ENCODE measurements at places on chromosomes 4 and X. TPM values are rescaled to one million over a fixed set of nuclear protein-coding genes. Genes with fewer than 3 reads are reported as not detected.
A peak's percentile ranks its signal among the peaks of the same experiment; 100 is the strongest.

DNA sequence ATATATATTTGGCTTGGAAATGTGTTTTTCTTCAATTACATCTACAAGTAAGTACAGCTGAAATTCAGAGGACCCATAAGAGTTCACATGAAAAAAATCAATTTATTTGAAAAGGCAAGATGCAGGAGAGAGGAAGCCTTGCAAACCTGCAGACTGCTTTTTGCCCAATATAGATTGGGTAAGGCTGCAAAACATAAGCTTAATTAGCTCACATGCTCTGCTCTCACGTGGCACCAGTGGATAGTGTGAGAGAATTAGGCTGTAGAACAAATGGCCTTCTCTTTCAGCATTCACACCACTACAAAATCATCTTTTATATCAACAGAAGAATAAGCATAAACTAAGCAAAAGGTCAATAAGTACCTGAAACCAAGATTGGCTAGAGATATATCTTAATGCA, 26.1 kb downstream of the NUDT6 start:
- no peak for DNase-seq

- DNase-seq: no peak
Observed at GRCh38 chr4:164894702-164895101, 17.7 kb downstream of the APELA start.

DNA sequence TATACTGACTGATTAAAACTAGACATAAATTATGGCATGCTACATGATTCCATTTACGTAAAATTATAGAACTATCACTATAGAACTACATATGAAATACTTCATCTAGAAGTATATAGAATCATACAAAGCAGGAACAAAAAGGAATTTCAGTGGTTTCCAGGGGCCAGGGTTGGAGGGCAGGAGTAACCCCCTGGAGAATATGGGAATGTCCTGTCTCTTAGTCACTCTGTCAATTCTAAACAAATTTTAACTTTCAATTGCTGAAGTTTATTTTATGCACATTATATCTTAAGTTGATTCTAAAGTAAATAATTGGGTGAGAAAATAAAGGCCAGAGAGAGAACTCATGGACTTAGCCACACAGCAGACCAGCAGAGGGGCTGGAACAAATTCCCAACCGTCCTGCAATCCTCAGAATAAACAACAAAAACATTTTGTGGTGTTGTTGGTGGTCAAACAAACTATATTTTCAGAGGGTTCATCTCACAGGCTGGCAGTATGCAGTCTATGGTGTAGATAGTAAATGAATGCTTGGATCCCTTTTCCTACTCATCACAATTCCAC, 476.9 kb upstream of the SLIT2 start:
- DNase-seq: no peak

GRCh38 chr4:124635331-124635730, 77.2 kb downstream of the ANKRD50 start:
- no peak for DNase-seq

DNA sequence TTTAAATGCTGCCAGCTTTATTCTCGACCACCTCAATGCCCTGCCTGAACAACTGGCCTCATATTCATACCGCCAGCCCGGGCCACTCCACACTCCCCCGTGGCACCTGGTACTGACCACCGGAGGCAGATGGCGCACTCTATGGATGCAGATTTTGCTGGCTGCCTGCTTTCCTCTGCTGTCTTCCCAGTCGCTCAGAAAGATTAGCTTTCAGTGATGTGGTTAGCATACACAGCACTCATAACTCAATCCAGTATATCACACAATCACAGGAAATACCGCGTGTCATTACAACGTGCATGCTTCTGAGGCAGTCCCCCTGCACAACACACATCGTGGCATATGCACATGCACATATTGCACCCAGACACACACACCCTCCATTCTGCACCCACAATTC, 147.2 kb upstream of the BCOR start:
- DNase-seq: no peak

- DNase-seq: no peak
Observed at GRCh38 chr4:73734530-73735001, 5.8 kb upstream of the CXCL8 start.

GRCh38 chrX:129540068-129540653, at the start of gene OCRL:
Gene OCRL (plus strand): TSS chrX:129540259. CDS start chrX:129540440, 181 bp downstream.
- DNase-seq: peak; percentile 90

GRCh38 chr4:153318696-153319320, 25.7 kb upstream of the MND1 start:
- no peak for DNase-seq

DNA sequence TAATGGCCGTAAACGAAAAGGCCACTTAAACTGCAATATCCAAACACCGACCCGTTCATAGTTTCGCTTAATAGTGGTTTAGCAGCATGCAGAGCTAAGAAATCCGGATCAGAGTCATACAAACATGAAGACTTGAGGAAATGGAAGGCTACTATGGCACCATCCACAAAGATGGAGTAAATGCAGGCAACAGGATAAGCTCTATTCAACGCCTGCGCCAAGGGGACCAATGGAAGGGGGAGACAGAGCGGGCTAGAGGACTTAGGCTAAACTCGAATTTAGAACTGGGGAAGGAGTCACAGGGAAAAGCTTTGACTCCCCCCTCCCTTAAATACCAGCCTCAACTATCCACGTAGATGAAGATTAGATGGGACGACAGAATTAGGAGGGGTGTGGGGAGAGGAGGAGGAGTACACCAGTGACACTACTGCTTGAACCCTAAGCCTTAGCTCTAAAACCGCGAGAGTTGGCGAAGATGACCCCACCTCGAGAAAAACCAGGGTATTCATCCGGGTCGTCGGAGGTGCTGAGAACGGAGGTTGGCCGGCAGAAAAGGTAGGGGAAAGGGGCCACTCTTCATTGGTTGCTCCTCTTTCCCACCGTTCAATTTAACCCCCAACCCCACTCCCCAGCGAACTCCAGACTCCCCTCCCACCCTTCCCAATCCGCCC, 3.5 kb downstream of the HUWE1 start:
- DNase-seq: peak; percentile 43

- DNase-seq: no peak
Observed at GRCh38 chr4:18234108-18234507, 212.6 kb upstream of the LCORL start.

GRCh38 chr4:93199492-93199891, 629.1 kb upstream of the ATOH1 start:
- no peak for DNase-seq

DNA sequence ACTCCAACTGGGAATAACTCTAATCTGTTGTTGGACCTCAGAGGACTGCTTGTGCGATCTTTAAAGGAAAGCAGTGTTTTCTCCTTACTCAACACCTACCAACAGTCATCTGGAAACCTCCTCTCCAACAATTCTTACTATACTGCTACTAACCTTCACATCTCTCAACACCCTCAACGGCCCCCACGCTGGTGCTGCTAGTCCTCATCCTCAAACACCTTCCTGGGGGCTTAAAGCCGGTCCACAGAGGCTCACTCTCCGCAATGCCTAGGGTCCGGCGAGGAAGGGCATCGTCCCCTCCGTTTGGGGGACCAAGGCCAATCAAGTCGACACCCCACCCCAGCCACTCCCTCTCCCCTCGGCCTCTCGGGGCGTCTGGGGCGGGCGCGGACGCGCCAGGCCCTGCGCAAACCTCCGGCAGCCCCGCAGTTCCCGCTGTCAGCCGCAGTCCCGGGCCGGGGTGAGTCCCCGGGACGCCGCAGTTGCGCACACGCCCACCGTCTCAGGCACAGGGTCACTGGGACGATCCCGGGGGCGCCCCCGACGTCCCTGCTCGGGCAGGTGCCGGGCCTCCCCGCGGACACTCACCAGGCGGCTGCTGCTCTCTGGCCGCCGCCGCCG, 418 bp downstream of the TAB3 start:
- peak; percentile 43 for DNase-seq

DNA sequence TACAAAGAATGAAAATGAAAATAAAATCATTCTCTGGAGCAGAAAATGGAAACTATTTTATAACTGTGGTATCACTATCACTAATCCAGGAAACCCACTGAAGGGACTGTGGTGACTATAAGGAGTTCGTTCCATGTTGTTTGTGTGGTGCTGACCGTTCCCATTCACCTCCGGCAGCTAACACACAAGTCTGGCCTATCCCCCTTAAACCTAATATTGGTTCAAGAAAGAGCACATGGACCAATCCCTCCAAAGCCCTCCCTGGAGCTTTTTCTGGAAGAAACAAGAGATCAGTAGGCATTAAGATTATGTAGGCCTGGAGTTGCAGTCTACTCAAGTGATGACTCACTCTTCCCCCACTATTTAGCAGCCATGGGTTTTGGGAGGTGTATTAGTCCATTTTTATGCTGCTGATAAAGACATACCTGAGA, 25.9 kb upstream of the FAM241A start:
- DNase-seq: no peak

DNA sequence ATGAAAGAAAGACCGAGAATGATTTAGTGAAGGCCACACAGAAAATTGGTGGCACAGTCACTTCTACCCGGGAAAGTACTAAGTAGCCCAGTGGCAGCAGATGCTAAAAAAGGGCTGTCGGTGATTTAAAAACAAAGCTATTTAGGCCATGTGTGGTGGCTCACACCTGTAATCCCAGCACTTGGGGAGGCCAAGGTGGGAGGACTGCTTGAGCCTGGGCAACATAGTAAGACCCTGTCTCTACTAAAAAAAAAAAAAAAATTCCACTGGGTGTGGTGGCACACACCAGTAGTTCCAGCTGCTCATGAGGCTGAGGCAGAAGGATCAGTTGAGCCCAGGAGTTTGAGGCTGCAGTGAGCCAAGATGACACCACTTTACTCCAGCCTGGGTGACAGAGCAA, 144.2 kb downstream of the CBR4 start:
- DNase-seq: no peak

GRCh38 chr4:55378617-55379467, 16.9 kb upstream of the TMEM165 start:
- no peak for DNase-seq

GRCh38 chr4:48489683-48490011, 405 bp upstream of the ZAR1 start:
- DNase-seq: no peak

DNA sequence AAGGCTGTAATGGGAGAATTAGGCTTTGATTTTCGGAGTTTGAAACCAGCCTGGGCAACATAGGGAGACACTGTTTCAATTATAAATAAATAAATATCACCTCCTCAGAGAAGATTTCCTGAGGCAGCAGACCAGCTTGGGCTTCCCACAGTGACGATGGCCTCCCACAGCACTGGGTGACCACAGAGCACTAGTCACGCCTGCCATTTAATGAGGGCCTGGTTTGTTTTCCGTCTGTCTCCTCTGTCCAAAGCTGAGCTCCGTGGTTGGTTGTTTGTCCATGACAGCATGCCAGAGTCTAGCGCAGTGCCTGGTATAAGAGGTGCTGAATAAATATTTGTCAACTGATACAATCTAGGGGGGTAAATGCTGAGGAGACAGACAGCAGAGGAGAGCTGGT, 10.4 kb upstream of the PDGFRA start:
- no peak for DNase-seq

- DNase-seq: no peak
Observed at GRCh38 chr4:112069110-112069509, 76.1 kb upstream of the FAM241A start.

GRCh38 chrX:104564921-104565703, 887 bp upstream of the IL1RAPL2 start:
- no peak for DNase-seq

GRCh38 chrX:87697409-87697808, 179.8 kb downstream of the KLHL4 start:
- no peak for DNase-seq

- peak; percentile 37 for DNase-seq
Observed at GRCh38 chr4:86594559-86595425, 677 bp downstream of the PTPN13 start.

GRCh38 chr4:53659112-53659511, 67.8 kb upstream of the LNX1 start:
- DNase-seq: no peak

- no peak for DNase-seq
Observed at GRCh38 chrX:39854772-39855747, 242.7 kb downstream of the BCOR start.

- no peak for DNase-seq
Observed at GRCh38 chrX:41919870-41920269, 3.5 kb downstream of the CASK start.

GRCh38 chrX:133415276-133416105, at the start of gene GPC4:
Gene GPC4 (minus strand): TSS chrX:133415489. CDS start chrX:133414965, 524 bp downstream.
- DNase-seq: peak; percentile 73

DNA sequence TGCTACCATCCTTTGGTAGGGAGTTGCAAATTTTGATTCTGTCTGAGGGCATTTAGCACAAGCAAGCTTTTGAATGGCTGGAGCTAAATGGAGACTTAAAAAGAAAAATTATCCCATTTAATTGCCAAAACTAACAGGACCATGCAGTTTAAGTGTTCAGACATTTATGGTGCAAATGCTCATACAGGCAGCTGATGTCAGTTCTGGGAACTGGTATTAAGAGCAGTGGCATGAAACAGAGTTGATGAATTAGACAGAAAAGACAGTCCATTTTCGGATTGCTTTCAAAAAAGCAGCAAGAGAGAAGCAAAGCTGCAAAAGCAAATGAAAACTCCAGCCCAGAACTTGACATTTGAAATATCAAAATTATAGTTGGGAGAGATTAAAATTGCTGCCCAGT, 1.3 kb downstream of the SCRG1 start:
- no peak for DNase-seq

DNA sequence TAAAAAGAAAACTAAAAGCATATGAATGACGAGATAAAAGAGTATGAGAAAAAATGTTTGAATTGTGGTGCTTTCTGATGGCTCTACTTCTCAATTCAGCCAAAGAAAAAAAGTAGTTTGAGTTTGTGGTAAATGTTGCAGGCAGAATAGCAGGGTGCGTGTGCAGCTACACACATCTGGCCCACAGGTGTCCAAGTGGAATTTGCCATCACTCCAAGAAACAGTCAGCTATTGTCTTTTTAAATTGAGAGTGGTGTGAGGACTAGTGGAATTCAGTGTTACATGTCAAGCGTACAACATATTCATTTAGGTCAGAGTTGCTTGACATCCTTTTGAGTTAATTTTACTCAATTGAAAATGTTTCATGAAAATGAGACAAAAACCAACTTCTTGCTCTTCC, 424.8 kb upstream of the MAD2L1 start:
- no peak for DNase-seq

DNA sequence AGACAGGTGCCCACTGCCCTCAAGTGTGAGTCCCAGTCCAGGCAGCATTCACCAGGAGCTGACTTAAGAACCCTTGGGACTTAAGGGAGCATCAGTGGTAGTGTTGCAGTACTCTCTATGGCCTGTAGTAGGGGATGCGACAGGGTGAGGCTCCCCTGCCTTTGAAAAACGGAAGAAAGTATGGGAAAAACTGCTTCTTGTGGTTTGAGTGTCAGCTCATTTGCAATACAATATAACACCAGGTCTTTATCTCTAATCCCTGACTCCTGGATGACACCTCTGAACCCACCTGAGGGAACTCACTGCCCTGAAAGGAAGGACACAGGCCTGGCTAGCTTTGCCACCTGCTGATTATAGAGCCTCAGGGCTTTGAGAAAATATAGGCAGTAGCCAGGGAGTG, 176.0 kb downstream of the SMARCA1 start:
- no peak for DNase-seq

The FHL1 gene
- 26.8 TPM for total RNA-seq

The CFAP99 gene
- not detected for total RNA-seq

The SORBS2 gene
- 9.2 TPM for total RNA-seq

The C4orf50 gene
- total RNA-seq: 0.02 TPM

The KLHL13 gene
- 5.6 TPM for total RNA-seq

The BMPR1B gene
- total RNA-seq: 2.6 TPM

The GNL3L gene
- 41.3 TPM for total RNA-seq

The TRIM75 gene
- not detected for total RNA-seq

The CTSO gene
- total RNA-seq: 7.6 TPM

All from mesothelial cell of epicardium (in vitro differentiated cells).